EH (cell line): ENCODE measurements at places on chromosomes 1 and 21.

GRCh38 chr21:31282095-31282709 is 61.9 kb downstream of the TIAM1 start:
- DNase-seq = peak; percentile 94

DNA sequence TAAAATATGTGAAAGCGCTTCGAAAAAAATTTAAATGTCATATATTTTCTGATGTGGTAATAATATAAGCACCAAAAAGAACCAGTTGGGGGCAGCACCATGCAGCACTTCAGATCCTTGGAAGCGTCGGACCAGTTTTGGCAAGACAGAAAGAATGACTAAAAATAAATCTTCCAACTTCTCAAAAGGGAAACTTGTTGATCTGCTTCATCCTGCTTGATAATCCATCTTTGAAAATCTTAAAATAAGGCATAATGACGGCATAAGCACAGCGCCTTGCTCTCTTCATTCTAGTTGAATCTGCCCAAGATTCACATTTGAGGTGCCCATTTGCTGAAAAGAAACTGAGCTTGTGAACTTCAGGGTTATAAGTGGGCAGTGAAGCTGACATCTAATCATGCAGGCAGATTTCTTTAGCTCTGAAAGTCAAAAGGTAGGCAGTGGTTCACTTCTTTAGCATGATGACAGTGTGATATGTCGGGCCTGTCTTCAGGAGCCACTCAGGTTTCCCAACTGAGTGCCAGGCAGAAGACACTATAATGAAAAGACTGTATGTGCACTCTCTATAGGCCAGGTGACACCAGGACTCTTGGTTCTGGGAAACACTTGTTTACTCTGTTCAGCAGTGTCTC is 19.8 kb upstream of the MUTYH start:
- DNase-seq = peak; percentile 72

GRCh38 chr1:108063703-108064102 is 98.7 kb upstream of the VAV3 start:
- no peak for DNase-seq

DNA sequence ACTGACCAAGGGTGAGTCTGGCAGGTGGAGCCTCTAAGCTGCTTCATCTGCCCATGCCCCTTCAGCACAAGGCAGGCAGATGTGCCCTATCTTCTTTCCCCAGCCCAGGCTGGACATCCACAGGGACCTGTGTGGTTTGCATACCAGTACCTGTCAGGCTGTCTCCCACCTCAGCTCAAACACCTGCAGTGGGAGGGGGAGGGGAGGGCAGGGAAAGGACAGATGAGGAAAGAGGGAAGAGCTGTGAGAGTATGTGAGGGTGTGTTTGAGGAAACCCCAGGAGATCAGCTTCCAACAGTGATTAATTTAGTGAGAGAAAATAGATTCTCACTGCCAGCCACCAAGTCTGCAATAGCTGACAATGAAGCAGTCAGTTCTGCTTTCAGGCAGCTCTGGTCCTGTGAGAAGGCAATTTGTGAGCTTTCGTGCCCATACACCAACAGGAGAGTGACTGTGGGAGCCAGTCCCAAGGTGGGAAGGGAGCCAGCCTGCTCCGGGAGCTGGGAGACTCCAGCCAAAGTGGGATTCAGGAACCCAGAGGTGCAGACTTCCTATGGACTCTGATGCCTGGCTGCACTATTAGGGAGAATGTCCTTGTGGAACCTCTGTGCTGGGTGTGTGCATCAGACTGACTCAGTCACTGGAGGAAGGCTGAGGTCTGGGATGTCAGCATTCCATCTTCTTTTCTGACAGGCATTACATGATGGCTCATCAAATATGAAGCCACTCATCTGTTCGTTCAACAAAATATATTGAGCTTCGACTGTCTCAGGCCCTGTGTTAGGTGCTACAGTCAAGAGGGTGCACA is 59.7 kb downstream of the TNR start:
- DNase-seq = no peak

- DNase-seq = peak; percentile 21
These were observed 9.2 kb downstream of the MEF2D start for GRCh38 chr1:156491151-156491949.

DNA sequence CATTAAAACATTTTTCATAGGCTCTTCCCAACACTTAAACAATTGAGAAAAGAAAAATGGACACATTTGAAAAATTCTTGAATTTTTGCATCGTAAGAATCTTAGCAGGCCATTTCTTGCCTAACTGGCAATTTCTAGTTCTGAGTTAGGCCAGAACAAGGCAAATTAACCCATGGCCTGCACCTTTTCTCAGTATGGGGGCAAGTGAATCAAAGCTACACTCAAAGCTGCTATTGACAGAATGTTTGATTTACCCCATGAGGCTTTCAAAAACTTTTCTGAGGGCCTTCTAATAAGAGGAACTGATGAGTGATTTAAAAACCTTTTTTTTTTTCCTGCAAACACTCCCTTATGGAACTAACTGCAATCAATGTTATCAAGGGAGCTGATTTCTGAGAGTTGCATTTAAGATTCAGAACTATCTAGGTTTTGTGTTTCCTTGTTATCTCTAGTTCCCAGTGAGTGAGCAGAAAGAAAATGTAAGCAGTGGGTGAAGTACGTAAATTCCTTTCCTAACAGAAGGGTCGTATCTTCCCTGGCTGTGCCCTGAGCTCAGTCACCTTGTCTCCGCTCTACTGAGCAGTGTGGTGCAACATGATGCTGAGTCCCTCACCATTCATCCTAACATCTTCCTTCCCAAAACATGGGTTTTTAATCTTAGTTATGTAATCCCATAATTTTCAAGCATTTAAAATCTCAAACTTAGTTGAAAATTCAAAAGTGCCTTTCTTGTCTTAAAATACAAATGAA is 353.7 kb downstream of the DPYD start:
- no peak for DNase-seq

GRCh38 chr1:164369698-164370365 is 189.2 kb upstream of the PBX1 start:
- DNase-seq = peak; percentile 23

- DNase-seq = no peak
These were observed at the start of gene ARHGEF19 for GRCh38 chr1:16212251-16212961. TSS of gene ARHGEF19 (minus strand) at chr1:16212652. CDS start at chr1:16209054, 3,598 bp downstream.

GRCh38 chr1:70384542-70384941 is 26.5 kb upstream of the CTH start:
- DNase-seq = no peak

GRCh38 chr1:178942285-178943198 is 71.7 kb upstream of the ANGPTL1 start:
- peak; percentile 55 for DNase-seq

DNA sequence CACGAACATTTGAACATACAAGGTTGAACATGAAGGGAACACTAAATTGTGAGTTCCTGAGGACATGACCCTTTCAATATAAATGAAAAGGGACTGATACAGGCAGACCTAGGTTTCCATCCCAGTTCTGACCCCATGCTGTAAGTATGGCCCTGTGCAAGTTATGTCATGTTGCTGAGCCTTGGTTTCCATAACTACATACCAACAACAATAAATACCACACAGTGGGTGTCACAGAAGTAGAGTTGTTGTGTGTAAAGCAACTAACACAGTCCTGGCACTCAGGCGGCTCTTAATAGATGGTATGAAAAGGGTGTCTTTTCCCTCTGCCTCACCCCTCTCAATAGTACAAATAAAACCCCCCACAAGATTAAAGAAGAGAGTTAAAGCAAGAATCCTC is 140.8 kb downstream of the LMX1A start:
- no peak for DNase-seq

- DNase-seq = peak; percentile 21
These were observed 263.9 kb downstream of the DNM3 start for GRCh38 chr1:172105230-172105629.

- DNase-seq = no peak
These were observed 663.7 kb downstream of the ADGRL2 start for GRCh38 chr1:82464362-82465001.

- DNase-seq = no peak
These were observed 105.4 kb downstream of the CD247 start for GRCh38 chr1:167412920-167413319.

- peak; percentile 63 for DNase-seq
These were observed 19.3 kb upstream of the DDAH1 start for GRCh38 chr1:85484264-85484663.

- DNase-seq = no peak
These were observed 1098.3 kb downstream of the ADGRL2 start for GRCh38 chr1:82899017-82899416.

- no peak for DNase-seq
These were observed 5.6 kb upstream of the RRAGC start for GRCh38 chr1:38865112-38865715.

GRCh38 chr1:38815903-38816627 is 43.5 kb downstream of the RRAGC start:
- no peak for DNase-seq

DNA sequence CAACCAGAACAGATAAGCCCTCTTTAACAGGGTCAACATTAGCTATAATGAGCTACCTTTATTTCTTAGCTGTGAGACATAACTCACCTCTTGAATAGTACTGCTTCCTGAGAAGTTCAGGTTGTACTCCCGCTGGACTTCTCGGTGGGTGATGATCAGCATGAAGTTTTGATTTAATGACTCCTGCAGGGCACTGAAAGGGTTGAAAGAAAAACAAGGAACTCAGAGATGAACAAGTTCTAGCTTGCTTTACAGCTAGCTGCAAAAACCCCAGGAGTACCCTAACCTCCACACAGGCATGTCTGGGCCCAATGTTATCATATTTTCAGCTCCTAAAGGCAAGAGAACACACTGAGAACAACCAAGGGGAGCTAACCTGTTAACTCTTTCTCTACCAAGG is 254.4 kb downstream of the FAF1 start:
- no peak for DNase-seq

GRCh38 chr1:119565131-119565772 is 58.2 kb downstream of the HSD3B1 start:
- DNase-seq = no peak

GRCh38 chr21:45502006-45502345 is 40.3 kb downstream of the SLC19A1 start:
- no peak for DNase-seq

DNA sequence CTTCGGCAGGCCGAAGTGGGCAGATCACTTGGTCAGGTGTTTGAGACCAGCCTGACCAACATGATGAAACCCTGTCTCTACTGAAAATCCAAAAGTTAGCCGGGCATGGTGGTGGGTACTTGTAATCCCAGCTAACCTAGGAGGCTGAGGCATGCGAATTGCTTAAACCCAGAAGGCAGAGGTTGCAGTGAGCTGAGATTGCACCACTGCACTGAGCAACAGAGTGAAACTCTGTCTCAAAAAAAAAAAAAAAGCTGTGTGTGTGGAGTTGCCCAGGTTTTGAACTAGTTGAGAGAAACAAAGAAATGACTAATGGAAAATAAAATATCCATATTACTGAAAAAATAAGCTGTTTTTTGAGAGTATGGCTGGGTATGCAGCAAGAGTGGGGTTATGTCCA is 100.2 kb downstream of the GTF2B start:
- no peak for DNase-seq

DNA sequence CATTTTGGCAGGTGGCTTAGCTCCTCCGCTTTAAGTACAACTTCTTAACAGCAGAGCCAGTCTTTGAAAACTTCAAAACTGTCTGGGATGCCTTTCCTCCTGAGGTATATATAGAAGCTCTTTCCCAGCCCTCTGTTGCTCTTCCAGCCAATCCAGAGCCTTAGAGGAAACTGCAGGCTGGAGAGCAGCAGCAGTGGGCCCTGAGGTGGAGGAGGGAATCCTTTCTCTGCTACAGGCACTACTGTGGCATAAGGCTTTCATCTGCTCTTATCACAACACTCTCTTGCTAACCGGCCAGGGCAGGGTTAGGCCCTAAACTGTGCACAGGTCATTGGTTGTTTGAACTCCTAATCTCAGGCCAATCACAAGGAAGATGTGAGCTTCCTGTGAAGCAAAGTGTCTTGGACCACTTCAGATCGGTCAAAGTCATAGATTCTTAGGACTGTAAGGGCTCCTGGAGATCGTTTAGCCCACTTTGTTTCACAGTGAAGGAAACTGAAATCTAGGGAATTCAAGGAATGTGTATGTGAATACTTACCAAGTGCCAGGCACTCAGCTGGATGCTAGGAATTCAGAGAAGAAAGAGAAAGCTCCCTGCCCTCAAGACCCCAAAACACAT is at the start of gene RGS5:
Gene RGS5 (minus strand): TSS at position 84 of the 619 bp plus-strand sequence. CDS start 81 bp downstream, at position 3.
- peak; percentile 62 for DNase-seq

DNA sequence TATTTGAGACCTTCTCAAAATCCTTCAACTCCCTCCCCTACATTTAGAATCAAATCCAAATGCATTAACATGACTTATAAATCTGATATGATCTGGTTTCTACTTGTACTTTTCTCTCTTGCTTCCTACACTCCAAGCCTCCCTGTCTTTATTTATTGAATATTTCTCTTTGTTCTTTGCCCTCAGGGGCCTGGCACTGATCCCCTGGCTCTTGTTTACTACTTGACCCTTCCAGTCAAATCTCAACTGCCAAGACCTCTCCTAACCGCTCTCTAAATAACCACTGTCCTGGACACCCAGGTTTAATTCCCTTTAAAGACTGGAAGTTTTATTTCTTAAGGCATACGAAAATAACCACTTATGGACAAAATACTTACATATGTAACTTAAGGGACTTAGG is 248.9 kb downstream of the CHRM3 start:
- DNase-seq = no peak

DNA sequence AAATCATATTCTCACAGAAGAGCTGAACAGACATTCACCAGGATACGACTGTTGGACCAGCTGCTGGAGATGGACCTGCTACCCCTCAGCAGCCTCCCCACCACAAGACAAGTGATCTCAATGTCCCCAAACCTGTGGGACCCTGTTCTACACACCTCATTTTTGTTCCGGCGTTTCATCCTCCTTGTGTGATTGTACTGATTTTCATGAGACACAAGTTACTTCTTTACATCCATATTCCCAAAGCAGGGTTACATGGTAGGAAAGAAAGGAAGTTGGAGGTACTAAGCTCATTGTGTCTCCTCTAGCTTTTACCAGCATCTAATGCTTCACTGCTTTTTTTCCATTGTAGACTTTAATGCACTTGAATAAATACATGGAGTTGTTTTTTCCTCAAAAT is 8.7 kb downstream of the ADAMTS1 start:
- DNase-seq = peak; percentile 35
